H54 (cell line): ENCODE measurements at places on chromosomes 1 and 21.

DNA sequence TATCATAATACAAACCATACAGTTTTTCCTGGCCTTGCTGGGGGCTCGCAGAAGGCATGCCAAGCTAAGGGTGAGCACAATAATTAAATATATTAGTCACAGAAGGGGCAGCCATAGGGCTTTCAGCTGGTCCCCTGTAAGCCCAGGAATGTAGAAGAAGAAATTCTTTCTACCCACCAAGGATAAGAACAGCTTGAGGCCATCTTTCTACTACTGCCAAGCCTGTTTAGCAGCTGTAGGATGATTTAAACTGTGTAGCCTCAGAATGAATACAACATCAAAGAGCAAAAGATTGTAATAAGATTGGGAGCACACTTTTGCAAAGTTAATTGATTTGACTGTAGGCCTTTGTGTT, 171.5 kb downstream of the LRRC7 start:
- no peak for DNase-seq

- DNase-seq = no peak
Observed at GRCh38 chr21:33027401-33028286, 1.9 kb downstream of the OLIG2 start.

GRCh38 chr1:208303743-208304712, 59.8 kb upstream of the PLXNA2 start:
- no peak for DNase-seq

GRCh38 chr1:207903767-207904166, 7.2 kb downstream of the CD34 start:
- DNase-seq = no peak

- DNase-seq = no peak
Observed at GRCh38 chr1:100087396-100087795, 45.3 kb downstream of the SASS6 start.

DNA sequence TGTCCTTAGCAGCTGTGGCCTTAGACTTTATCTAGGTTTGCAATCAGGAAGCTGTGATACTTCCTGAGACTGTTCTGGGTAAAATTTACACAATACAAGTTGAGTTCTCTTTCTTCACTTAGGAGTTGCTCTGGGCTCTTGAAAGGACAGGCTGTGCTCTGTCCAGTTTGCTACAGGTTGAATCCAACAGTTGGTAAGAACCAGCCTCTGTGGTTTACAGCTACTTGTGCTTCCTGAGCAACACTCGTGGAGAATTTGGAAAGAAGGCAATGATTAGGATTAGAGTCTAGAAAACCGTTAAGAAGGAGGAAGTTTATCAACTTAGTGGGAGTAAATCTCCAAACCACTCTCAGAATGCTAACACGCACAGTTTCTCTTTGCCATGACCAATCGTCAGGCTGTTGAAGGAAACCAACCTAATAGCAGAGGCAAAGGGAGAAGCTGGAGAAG, 26.8 kb downstream of the GFI1 start:
- no peak for DNase-seq

GRCh38 chr1:23083714-23084480, 64.6 kb downstream of the KDM1A start:
- DNase-seq = no peak

DNA sequence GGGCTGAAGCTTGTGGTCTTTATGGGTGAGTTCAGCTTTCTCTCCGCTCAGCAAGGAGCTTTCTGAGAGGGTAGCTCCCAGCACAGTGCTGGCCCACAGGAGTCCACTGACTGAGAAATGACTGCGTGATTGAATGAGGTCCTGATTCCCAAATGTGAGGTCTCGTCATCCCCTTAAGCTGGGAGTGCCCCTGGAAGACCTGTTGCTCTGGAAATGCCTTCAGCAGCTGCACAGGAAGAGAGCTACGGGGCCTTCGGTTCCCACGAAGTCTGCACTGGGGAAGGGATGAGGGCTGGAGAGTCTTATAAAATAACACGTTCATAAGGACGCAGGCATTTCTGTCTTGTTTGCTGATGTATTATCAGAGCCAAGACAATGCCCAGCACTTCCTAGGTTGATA, 14.0 kb downstream of the TNNT2 start:
- DNase-seq = no peak

DNA sequence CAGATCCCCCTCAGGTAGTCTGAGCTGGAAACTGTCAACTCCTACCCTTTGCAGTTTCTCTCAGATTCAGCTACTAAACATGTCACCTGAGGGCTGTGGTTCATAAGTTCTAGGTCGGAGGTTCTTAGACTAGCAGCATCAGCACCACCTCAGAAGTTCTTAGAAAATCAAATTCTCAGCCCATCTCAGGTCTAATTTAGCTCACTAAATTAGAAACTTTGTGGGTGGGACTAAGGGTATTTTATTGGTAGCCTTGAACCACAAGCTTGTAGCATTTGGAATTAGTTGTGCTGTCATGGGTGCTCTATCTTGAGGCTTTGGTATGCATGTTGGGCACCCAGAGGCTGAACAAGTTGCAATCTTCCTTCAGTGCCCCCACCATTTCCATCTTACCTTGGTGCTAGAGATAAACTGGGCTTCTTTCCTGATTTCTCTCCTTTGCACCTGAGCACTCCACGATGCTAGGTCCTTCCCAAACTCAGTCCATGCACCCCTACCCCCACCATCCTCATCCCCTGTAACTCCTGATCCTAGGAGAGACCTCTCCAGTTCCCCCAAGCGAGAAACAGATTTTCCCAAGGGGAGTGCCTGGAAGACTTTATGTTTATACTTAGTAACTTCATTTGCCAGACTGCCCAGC, 54.2 kb downstream of the S1PR1 start:
- no peak for DNase-seq
